ENCODE measurements at places on chromosomes 3 and 15.

- no peak for DNase-seq
Measured at GRCh38 chr3:79815478-79815877, 47.7 kb upstream of the ROBO1 start.

DNA sequence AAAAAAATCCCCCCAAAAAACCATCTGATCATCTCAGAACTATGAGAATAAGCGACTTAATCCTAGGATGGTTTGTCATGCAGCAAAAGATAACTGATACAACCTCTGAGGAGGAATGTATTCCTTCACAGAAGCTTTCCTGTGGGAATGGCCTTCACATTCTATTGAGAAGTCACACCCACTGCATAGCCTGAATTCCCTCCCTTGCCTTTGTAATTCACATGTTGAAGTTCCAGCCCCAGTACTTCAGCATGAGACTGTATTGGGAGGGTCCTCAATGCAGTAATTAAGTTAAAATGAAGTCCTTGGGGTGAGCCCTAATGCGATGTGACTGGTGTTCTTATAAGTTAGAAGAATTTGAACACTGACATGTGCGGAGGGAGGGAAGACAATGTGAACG lies 395.2 kb downstream of the TUSC7 start:
- DNase-seq = no peak

GRCh38 chr15:56272454-56272853 lies 28.8 kb upstream of the RFX7 start:
- no peak for DNase-seq

GRCh38 chr3:44932986-44933944 lies 42.7 kb downstream of the ZDHHC3 start:
- DNase-seq = no peak

DNA sequence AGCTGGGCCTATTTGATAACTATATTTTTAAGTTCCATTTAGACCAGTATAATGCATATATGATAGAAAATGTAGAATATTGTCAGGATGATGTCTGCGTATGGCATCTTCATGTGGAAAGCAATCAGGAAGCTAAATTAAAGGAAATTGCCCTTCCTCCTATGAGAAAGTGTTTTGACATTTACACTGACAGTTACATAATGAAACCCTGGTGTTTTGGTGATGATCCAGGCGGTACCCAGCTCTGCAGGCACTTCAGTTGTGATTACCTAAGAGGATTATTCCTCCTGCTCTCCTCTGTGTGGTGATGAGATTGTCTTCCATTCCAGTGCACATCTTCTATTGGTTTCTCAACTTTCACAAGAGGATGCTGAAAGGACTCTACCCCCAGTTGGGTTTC lies 126.5 kb upstream of the MITF start:
- DNase-seq = no peak

- DNase-seq = no peak
Measured at GRCh38 chr3:134037168-134037567, 7.4 kb upstream of the SLCO2A1 start.

DNA sequence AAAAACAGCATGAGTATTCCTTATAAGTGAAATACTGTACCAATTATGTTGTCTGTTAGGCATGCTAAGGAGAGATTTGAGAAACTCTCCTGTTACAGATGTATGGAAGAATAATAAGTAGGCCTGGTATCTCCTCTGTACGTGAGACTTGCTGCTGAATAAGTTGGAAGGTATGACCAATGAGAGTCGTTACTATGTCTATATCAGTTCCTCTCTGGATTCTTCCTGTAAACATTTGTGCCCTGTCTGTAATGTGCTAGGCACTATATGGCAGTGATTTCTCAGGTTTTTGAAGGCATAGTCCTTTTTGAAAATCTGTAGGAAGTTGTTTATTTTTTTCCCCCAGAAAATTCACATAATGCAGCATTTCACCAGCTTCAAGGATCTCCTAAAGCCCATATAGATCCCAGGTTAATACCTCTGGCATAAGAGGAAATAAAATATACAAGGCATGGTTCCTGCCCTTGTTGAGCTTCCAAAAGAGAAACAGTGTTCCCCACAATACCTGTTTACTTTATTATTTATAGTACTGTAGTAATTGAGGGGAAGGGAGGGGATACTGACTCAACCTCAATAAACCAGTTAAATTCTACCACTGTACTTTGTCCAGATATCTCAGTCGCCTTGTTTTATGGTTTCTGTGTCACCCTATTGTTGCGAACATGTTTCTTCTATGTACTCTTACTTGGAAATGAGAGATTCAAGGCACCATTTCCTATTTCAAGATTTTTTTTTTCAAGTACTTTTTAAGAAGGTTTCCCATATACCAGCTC lies 28.6 kb downstream of the MAP2K5 start:
- no peak for DNase-seq

DNA sequence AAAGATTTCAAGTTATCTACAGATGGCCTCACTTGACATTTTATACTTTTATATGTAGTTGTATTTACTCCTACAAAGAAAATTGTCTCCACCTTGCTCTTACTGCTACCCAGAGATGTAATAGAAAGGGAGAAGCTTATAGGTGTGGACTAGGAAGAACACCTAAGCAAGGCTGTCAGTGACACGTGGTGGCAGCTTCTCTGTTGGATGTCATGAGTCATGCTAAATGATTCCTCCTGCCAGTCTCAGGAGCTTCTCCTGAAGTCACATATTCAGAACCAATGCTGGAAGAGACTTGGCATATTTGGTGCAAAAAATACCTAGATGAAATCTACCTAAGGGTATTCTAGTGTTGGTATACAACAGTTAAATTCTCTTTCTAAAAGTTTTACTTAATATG lies 184.7 kb downstream of the LRRC3B start:
- no peak for DNase-seq

- peak; percentile 36 for DNase-seq
Measured at GRCh38 chr15:60326824-60327654, 70.7 kb downstream of the ANXA2 start.

GRCh38 chr3:73448761-73449301 lies 175.9 kb downstream of the PDZRN3 start:
- no peak for DNase-seq

DNA sequence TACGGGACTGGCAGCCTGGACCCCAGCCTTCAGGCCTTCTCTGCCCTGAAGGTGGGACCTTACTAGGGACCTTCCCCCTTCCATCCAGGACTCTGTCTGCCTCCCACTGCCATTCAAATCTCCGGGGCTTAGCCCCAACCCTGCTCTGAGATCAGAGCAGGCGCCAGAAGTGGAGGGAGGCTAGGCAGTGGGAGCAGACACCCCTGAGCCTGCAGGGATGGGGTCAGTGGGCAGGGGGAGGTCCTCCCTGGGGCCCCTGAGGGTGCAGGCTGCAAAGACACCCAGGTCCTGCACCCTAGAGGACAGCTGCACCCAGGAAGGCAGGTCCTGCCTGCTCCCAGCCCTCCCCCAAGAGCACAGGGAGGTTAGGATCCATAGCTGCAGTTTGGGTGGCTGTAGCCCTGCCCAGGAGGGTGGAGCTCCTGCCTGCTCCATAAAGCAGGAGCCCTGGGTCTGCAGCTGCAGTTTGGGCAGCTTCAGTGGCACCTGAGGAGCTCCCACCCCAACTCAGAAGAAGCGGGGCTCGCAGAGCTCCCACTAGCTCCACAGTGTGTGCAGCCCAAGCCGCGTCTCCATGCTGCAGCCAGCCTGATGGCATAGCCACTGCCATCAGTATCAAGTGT lies 8.1 kb upstream of the POC1A start:
- no peak for DNase-seq

- no peak for DNase-seq
Measured at GRCh38 chr3:24315971-24316370, 178.7 kb downstream of the THRB start.

GRCh38 chr3:150030841-150031240 lies 60.1 kb upstream of the PFN2 start:
- no peak for DNase-seq

DNA sequence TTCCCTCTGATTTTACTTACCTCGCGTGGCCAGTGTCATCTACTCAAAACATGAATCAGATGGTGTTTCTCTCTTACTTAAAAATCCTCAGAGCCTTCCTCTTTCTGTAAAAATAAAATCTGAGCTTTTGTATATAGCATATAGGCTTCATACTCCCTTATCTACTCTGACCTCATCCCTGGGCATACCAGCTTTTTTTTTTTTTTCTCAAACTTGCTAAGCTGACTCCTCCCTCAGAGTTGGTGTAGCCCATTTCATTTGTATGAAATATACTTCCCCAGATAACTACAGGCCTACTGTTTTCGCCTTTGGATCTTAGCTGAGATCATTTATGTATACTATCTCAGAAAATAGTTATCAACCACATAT lies 648.9 kb upstream of the ALCAM start:
- DNase-seq = no peak

GRCh38 chr3:31289584-31289983 lies 243.1 kb upstream of the STT3B start:
- no peak for DNase-seq

GRCh38 chr3:103105206-103105605 lies 670.4 kb downstream of the ZPLD1 start:
- no peak for DNase-seq

DNA sequence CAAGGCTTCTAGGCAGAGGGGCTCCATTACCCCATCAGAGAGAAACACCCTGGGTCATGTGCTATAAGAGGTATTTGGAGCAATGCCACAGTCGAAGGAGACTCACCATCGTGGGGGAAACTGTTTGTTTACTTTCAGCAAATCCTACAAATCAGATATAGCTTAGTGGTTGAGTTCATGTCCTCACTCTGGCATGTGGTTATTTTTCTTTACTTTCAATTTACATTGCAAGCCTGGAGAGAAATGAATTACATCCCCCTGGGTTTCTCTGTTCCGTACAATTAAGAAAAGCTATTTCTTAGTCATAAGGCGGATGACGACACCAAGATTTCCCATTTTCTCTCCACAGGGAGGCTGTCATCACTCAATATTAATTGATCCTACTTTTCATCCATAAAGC lies 36.9 kb downstream of the RFTN1 start:
- no peak for DNase-seq

DNA sequence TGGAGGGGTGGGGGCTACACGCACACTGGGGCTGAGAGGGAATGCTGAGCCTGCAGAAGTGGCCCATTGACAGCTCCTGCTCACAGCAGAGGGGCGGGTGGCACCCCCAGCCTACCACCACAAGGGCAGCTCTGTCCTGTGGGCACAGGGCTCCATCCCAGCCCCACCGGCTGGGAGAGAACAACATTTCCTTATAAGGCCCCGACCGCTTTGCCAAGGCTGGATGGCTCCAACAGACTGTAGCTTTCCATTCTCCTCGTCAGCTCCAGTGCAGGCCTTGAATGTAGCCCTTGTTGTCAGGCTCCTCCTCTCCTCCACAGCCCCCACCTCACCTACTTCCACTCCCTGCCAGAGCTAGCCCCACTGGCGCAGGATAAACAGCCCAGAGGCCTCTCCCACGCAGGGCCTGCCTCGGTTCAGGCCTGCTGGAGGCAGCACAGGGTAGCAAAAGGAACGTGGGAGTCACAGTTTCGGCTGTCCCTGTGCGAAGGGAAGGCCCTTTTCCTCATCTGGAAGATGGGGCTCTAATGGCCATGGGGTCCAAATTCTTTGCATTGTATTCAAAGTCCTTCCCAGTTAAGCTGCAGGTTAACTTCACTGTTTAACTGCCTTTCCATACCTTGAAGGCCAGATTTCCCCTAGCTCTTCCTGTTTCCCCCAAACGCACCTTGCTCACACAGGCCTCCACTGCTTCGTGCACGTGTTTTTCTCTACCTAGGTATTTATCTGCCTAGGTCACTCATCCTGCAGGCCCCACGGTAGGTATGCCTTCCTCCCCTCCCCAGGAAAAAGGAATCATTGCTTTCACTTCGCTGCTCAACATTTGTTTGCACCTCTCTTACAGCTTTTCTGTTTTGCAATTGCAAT lies 101.6 kb upstream of the LPP start:
- no peak for DNase-seq

- DNase-seq = no peak
Measured at GRCh38 chr15:69704229-69704628, 251.6 kb downstream of the RPLP1 start.

DNA sequence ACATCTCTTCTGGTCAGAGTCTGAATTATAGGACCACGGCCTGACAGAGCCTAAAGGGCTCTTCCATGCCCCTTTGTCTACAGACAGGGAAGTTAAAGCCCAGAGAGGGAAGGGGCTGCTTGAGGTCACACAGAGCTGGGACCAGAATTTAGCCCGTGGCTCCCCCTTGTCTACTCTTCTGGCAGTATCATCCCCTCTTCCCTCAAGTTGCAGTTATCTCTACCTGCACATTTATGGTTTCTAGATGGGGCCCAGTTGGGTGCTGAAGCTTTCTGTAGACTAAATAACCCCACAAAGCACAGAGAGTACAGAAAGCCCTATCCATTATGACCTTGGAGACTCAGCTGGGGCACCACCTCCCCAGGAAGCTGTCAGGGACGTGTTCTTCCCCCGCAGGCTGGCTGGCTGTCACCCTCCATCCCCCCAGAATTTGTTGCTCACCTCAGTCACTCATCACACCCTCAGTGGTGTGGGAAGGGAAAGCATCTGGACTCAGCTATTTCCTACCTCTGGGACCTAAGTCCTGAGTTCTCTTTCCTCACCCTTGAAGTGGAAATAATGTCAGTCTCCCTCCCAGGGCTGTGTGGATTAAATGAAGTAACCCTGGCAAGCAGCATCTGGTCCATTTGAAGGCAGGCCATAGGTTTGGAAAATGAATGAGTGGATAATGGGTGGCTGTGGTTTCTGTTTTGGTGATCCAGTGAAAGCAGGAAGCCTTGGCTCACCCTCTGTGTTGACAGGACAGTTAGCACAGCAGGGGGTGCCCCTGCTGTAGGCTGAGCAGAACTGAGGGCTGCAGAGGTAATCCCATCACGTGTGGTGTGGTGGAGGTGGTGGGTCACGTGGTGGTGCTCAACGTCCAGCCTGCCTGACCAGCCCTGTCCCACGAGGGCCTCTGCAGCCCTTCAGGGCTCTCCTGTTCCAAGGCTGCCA lies 16.3 kb downstream of the ACOX2 start:
- no peak for DNase-seq

DNA sequence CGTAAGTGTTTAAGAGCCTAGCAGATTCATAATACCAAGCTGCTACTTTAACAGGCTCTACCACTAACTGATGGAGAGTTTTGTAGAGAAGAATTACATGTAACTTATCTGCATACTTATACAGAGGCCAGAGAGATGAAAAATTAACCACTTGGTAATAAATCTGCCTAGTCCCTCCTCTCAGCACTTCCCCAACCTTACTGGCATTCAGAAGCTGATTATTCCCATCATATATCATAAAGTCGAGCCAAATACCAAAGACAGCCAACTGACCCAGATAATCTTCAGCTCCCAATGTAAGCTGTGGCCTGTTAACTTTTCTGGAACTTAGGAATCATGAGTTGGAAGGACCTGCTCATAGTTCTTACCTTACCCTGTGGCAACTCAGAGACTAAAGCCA lies 25.5 kb upstream of the CSPG5 start:
- no peak for DNase-seq

All from NCI-H2171 (cell line).